Stimulated activated CD4-positive, alpha-beta T cell treated with anti-CD3 and anti-CD28 coated beads, Interleukin-12 subunit alpha, Interleukin-12 subunit beta, amount 100 ng/mL, for 4 hours (primary cell): ENCODE measurements at places on chromosomes 12 and 14.

- DNase-seq, result no peak
Observed at GRCh38 chr14:69366761-69367160, 31.3 kb downstream of the ERH start.

DNA sequence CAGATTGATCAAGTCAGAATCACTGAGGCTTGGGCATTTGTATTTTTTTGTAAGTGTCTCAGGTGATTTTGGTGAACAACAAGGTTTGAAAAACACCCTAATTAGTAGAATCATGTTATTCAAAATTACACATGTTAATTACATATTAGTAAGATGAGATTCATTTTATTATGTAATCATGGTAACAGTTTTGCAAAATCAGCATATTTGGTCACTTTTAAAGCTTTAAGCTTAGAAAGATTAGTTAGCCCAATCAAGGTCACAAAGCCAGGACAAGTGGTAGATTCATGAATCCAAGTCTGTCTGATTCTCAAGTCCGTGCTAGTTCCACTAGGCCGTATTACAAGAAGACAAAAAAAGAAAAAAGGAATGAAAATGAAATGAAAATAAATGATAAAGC lies 218.4 kb upstream of the FAR2 start:
- DNase-seq, result no peak

DNA sequence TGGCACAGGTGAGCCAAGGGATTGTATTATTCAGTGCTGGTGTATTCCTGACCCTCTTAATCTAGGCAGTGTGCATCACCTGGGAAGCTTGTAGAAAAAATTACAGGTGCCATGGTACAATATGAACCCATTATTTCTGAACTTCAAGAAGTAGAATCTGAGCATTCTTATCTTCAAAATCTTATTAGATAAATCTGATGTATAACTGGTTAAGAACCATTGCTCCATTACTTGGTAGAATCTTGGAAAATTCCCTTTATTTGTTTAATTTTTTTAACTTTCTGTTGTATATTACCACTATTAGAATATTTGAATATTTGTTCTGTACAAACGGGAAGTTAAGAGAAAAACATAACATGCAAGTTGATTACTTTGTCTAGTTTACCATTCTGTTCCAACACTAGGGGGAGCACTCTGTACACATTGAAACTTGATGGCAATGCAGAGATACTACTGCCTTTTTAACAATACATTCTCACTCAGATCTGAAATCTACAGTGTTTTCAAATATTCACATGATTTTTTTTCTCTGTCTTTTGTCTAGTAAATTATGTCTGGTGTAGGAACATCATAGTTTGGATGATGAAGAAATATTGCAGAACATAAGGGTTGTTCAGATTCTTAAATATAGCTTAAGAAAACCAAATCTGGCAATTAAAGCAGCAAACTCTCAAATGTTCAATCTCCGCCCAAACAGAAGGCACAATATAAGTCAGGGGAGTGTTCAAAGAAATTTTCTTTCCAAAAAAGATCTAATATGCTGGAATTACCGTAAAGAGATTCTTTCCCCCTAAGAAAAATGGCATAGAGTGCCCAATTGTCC lies 196.6 kb downstream of the PCNX1 start:
- DNase-seq, result no peak

DNA sequence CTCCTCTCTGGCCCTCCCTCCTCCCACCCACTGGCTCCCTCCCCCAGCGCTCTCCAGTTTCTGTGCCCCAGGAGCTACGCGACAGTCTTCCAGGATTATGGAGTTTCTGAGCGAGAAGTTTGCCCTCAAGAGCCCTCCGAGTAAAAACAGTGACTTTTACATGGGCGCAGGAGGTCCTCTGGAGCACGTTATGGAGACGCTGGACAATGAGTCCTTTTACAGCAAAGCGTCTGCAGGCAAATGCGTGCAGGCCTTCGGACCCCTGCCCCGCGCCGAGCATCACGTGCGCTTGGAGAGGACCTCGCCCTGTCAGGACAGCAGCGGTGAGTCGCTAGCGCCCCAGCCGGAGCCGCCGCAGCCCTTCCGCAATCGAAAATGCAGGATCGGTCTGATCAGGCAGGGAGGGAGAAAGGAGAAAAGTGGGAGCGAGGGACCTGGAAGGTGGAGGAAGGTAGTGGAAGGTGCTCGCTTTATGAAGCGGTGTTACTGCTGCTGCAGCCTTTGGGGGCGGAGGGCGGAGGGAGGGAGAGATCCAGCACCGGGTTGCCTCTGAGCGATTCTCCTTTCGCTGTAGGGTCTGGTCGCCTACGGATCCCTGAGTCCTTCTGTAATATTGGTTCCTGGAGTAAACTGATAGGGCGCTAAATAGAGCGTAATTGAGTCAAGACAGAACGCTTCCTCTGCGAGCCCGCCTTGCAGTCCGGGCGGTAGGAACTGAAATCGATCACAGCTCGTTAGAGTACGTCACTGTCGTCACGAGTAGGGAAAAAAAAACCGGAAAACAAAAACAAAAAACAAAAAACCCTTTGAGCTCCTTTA lies at the start of gene ALX1:
Gene ALX1, plus strand, starts transcription at position 56 of the 819 bp plus-strand sequence. Its CDS starts 42 bp downstream, at position 98.
- no peak for DNase-seq

DNA sequence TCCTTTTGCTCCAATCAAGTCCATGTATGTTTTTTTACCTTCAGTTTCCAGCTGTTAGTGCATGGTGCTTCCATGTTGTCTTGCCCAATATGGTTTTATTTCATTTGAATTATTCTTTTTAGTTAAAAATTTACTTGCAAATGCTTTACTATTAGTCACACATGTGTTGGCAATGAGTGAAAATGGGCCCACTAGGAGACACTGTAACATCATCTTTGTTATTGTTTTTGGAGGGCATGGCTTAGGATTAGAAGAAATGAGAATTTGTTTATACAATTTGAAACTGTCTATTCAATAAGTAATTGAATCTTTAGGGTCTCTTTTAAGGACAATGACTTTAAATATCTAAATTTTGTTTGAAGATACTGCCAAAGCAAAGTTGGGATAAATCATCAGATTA lies 133.7 kb downstream of the BRMS1L start:
- no peak for DNase-seq

DNA sequence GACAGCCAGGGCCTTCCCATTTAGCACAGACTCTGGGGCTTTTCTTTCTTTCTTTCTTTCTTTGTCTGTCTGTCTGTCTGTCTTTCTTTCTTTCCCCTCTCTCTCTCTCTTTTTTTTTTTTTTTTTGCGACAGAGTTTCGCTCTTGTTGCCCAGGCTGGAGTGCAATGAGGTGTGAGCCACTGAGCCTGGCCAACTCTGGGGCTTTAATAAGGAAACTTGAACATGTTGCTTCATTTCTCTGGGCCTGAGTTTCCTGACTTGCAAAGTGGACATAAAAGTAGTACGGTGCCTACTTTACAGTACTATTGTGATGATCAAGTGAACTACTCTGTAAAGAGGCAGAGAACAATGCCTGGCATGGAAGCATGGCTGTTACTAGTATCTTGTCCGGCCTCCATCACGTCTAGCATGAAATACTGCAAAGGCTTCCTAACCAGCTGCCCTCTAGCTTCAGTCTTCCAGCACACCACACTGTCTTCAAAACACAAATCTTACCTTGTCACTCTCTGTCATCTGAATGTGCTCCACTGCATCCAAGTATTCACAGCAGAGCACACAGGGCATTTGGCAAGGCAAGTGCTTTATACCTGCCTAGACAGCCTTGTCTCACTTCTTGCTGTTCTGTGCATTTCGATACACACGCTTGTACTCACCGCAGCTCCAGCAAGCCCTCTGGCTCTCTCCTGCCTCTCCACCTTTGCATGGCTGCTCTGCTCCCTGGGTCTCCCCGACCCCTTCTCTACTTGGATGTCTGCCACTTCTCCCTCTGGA lies 96.7 kb downstream of the IRF2BPL start:
- DNase-seq, result no peak

DNA sequence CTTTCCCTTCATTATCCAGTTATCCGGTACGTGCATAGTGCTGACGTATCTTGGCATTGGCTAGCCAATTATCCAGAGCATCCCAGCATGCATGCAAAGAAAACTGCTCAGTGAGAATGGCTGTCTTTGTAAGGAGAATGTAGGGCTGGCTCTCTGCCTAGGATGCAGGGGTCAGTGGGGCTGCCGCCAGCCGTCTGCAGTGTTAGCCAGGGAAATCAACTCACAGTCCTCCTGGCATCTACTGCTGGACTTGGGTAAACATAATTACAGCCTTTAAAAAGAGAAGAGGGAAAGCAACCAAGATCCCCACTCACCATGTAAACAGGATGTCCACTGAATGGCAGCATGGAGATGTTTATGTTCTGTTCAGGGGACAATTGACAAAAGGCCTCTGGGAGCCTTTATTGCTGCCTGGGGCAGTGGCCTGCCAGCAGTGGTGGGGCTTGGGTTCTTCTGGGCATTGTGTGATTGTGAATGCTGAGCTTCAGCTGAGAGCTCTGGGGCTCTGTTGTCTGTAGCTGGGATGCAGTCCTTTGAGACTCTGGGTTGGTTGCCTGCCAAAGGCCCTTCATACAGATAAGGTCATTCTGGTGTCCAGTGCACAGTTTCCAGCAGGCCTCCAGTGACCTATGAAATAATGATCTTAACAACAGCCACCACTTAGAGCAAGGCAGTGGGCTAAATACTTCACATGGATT lies 121.8 kb downstream of the TBC1D30 start:
- DNase-seq, result no peak
